ENCODE measurements at places on chromosomes 12 and 14. TPM values are rescaled to one million over a fixed set of nuclear protein-coding genes. Genes with fewer than 3 reads are reported as not detected.
A peak's percentile ranks its signal among the peaks of the same experiment; 100 is the strongest.

AQP2 gene
- total RNA-seq: not detected

GRCh38 chr12:127126260-127126628 lies 1140.7 kb upstream of the TMEM132C start:
- no peak for DNase-seq

DHRS2 gene
- 3.1 TPM for total RNA-seq

OVCH1 gene
- not detected for total RNA-seq

- no peak for DNase-seq
These were observed 309.2 kb downstream of the SLC16A7 start for GRCh38 chr12:59904874-59905521.

DNA sequence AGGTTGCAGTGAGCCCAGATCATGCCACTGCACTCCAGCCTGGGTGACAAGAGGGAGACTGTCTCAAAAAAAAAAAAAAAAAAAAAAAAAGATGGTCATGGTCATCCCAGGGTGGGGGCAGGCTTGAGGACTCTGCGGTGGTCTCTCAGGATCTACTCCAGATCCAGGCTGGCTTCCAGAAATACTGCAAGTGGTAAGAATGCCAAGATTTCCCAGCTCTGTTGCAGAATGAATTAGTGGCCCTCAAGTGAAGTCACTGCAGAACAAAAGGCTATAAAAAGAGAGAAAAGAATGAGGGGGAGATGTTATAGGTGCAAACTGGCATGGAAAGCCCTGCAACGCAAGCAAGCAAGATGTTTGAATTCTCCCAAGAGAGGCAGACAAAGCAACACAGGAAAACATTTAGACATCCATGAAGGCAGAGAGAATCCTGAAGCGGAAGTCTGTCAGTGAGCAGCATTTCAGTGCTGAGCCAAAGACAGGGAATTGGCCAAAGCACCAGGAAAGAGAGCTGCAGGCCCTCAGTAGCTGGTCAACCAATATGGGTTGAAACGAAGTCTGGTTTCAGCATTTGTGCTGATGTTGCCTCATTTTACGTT lies 31.9 kb upstream of the ETFBKMT start:
- no peak for DNase-seq

GRCh38 chr12:49335118-49335954 lies 1.7 kb downstream of the C1QL4 start:
- DNase-seq: no peak

LUM gene
- total RNA-seq: not detected

CEP170B gene
- total RNA-seq: 6.7 TPM

- no peak for DNase-seq
These were observed 1.3 kb downstream of the PPP1R13B start for GRCh38 chr14:103846097-103846496.

DNA sequence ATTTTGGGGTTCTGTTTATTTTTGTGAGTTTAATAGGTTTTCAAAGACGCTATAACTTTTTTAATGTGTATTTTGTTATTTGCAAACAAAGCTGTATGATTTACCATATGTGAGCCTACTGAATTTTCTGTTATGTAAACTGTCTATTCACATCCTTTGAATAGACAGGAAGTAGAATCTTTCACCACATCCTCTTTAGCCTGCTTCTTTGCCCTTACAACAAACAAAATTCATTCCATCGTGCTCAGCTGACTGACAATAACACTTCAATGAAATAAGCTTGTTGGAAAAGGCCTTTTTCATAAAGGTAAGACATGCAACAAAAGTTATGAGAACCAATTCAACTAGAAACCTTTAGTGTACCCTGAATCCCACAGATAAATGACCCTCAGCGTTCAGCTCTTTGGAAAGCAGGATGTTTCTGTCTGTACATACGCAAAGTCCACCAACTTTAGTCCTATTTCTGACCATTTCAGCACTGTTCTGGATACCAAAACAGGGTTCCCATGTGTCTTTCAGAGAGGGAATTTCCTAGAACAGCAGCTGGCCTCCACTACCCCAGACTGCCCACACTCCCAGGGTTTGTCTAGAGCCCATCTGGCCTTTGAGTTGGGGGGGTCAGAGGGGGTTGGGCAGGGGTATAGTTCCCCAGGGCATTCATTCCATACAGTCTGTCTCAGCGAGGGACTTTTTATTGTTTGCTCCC lies 71.3 kb downstream of the DUSP6 start:
- no peak for DNase-seq

ATXN3 gene
- total RNA-seq: 32.5 TPM

ZC3H10 gene
- total RNA-seq: 8.1 TPM

- no peak for DNase-seq
These were observed 1.1 kb downstream of the XRCC3 start for GRCh38 chr14:103714063-103714724.

DNA sequence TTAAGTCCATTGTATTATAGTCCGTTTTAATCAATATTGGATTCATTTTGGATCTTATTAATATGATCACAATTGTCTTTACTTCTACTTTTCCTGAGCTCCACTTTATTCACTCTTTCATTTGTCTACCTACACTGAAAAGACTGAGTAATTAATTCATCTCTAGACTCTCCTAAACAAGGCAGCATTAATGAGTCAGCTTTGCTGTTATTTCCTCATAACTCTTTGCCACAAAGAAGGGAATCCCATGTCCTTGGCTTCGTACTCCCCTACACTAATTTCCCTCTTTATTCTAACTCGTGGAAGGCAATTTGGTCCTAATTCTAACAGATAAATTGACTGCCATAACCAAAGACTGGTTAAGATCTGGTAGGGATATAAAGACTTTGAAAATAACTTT lies 91.9 kb downstream of the ARMH4 start:
- no peak for DNase-seq

DNA sequence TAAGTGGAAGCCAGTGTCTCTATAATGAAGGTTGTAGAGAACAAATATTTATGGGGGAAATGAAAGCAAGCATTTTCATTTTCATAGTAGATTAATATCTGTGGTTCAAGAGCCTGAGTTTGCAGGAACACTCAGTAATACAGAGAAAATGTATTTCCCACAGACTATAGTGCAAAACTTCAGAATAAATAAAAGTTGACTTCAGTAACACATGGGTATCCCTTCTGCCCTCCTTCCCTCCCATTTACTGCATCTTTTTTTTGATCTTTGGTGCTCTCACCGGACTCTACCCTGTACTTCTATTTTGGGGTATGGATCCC lies 75.3 kb upstream of the AMN1 start:
- DNase-seq: no peak

- DNase-seq: no peak
These were observed 4.5 kb upstream of the ABHD4 start for GRCh38 chr14:22593601-22594000.

GRCh38 chr14:52827426-52827825 lies 36.0 kb upstream of the GNPNAT1 start:
- no peak for DNase-seq

EPYC gene
- not detected for total RNA-seq

DNA sequence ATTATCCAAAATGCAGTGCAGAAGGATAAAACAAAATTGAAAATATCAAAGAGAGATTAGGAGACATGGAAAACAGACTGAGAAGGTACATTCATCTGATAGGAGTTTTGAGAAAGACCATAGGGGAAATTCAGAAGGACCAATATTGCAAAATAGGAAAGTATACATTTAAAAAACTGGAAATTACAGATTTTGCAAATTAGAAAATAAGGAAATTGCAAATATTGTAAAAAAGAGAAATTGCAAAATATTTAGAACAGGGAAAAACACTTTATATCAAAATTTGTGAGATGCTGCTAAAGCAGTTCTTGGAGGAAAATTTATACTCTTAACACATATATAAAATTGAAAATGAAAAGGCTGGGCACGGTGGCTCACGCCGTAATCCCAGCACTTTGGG lies 192.5 kb downstream of the FBXL14 start:
- no peak for DNase-seq

DNA sequence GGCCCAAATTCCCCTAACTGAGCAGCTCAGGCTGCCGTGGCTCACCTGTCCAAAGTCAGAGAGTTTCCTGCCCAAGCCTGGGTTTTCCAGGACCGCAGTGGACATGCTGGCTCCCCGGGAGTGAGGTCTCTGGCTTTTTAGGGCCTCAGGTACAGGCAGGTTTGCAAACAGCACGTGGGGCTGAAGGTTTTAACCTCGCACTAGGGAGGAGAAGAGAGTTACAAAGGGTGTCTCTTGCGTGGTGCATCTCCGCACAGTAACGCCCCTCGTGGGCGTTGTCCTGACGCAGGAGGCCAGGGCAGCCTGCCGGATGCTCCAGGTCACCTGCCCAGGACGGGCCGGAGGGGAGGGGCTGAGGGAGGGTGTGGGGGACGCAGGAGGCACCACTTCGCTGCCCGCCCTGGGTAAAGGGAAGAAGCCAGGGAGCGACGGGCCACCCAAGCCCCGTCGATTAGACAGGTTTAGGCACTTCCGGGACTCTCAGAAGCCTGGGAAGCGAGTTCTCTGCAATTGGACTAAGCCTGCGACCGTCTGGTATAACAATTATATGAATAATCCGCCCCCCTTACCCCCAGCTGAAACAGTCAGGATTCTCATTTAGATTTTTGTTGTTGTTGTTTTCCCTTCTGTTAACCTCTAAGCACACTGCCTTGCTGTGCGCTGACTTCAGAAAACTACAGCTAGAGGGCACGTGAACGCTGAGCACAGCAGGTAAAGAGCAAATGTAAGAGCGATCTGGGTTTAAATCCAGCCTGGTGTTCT lies at the start of gene PAH:
PAH (minus strand) TSS at position 219 of the 762 bp plus-strand sequence; CDS start at position 105, 114 bp downstream.
- DNase-seq: peak; percentile 9

DNA sequence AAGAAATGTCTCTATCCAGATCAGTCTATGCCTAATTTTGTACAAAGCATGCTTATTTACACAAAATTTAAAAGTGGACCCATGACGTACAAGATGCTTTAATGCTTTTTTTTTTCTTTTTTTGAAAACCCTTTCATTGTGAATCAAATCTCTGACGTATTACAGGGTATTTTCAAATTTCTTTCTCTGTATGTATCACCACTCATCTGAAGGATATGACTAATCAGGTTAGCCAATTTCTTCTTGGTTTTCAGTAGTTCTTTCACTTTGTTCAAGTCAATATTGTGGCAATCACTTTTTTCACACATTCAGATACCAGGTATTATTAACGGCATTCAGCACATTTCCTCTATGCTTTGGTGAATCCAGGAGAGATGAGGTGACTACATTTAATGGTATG lies 685.3 kb downstream of the TRHDE start:
- DNase-seq: no peak

EMP1 gene
- total RNA-seq: 9.6 TPM

GRCh38 chr14:101359221-101360053 lies 201.9 kb upstream of the DIO3 start:
- DNase-seq: no peak

DTX3 gene
- 18.3 TPM for total RNA-seq

CLEC4C gene
- total RNA-seq: not detected

KRT71 gene
- not detected for total RNA-seq

- DNase-seq: no peak
These were observed 508.1 kb downstream of the PCNX1 start for GRCh38 chr14:71415404-71415690.

DNA sequence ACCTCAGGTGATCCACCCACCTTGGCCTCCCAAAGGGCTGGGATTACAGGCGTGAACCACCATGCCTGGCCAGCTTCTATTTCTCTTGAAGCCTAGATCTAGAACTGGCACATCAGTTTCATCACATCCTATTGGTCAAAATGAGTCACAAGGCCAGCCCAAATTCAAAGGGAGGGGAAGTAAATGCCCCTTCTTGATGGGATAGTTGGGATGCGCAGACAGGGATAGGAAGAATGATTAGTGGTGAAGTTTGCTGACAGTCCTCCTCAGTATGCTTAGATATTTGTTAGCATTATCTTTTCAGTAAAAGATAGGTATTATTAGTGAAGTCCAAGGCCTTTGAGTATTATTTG lies 33.4 kb downstream of the CRADD start:
- no peak for DNase-seq

DNA sequence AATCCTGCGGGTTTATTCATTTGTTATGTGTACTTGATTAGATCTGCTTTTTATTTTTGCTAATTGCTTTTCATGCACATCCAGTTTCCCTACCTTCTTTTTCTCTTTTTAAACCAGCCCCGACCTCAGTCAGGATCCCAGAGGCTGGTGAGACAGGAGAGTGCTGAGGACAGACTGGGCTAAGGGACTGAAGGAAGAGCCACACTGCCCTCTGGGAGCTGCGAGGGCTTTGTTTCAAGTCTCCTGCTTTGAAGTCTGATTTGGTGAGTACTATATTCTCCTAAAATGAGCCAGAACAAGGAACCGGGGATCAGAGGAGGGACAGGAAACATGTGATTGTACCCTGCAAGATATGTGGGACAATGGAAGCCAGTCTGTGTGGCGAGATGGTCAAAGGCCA lies 23.9 kb downstream of the PRICKLE1 start:
- DNase-seq: no peak

DNA sequence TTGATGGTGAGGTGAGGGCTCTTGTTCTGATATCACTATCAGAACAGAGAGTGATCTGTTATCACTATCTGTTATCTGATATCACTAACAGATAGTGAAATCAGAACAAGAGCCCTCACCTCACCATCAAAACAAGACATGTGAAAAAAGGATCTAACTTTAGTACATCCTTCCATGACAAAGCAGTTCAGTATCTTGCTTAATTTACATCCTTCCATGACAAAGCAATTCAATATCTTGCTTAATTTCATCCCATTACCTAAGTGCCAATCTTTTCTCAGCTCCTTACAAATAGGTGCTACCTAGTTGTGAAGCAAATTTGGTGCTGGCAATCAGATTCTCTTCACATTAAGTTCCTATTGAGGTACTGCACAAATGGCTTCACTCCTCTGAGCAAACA lies 1865.6 kb upstream of the FLRT2 start:
- no peak for DNase-seq

Measured in CD8-positive, alpha-beta memory T cell (primary cell).